ENCODE measurements at places on chromosomes 11 and 22.

- DNase-seq = no peak
Measured at GRCh38 chr11:12865863-12866595, 143.1 kb upstream of the RASSF10 start.

- DNase-seq = no peak
Measured at GRCh38 chr11:45104790-45105084, 41.7 kb upstream of the PRDM11 start.

DNA sequence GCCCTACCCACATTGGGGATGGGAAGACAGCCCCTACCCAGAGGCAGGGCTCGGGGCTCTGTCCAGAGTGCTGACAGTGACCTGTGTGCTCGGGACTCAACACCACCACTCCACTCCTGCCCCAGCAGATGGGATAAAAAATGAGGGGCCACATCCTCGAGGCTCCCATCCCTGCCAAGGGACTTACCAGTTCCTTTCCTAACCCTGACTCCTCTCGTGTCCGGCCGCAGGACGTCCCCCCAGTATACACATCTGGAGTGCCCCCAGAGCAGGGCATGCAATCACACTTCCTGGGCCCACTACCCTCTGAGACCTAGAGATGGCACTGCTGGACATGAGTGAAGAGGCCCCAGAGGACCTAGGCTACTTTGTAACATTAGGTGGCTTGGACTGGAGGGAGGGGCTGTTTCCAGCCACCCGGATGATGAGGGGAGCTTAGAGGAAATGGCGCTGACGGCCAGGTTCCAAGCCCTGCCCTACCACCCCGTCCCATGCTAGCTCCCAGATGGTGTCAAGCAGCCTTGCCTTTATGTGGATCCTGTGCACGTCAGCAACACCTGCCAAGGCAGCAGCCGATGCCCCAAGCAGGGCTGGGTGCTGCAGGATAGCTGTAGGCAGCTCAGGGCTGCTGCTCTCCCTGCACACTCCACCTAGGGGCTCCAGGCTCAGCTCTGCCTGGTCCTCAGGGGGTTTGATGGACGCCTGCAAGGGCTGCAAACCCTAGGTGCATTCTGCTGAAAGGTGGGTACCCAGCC, 86.6 kb downstream of the DGCR2 start:
- no peak for DNase-seq

DNA sequence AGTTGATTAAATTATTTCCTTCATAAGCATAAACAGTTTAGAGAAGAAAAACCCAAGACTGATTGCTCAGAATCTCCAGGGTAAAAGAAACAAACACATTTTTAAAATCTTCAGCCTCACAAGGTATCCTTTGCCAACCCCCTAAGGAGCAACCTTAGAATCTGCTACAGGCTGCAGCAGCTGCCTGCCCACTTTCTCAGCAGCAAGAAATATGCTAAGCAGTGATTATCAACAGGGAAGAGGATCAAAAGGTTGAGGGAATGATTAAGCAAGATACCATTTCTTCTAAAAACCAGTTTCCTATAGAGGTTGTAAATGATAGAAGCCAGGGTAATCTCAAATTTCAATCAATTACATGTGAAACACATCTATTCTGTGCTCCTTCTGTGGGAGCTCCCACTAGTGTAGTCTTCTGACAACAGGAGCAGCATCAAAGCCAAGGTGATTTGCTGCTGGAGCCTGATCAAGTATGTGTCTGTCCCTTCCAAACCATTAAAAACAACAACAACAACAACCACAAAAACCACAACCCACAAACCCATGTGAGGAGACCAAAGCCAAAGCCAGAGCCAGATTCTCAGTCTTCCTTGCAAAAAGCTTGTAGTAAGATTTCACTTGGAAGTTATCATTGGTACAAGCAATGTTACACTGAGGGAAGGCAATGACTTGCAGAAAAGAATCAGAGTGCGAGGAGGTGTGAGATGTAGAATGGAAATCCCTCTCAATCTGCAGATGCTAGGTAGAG, 761.2 kb downstream of the DLG2 start:
- no peak for DNase-seq

DNA sequence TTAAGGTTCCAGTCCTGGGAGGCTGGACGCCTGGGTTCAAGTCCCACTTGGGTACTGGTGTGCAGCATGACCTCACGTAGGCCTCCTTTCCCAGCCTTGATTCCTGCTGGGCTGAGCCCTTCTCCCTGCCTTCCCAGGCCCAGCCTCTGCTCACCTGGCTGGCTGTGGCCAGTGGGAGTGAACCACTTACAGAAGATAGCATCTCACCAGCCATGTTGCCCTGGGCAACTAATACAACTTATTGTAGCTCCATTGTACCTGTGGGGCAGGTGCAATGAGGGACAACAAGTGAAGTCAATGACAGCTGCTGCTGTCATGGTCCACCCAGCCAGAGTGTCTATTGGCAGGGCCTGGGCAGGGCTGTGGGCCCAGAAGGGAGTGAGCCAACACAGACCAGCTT, 48.4 kb upstream of the MPEG1 start:
- no peak for DNase-seq

DNA sequence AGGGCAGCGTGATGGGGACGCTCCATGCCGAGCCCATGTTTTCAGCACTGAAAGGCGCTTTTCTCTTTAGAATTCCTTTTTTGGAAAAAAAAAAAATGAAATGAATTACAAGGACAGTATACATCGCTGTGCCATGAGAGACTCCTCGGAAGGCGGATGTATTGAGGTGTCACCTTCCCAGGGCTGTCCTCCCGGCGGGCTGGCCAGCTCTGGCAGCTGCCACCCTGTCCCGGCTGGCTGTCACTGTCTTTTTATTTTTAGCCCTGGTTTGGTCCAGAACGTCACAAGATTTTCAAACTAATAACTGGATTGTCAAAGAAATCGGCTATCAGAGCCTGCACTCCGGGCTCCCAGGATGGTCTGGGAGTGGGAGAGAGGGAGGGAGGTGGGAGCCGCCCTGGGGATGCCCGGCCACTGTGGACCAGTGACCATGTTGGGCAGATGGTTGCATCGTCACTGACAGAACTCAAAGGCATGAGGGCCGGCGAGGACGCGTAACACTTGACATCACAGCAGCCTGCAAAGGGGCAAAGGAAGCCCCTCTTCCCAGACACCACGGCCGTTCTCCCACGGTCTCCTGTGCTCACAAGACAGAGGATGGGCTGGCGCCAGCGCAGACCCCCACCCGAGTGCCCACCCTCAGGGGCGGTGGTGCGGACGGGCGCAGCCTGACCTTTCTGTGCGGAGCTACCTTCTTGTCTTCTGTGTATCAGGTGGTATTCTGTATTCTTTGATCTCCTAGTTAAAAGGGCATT, 392.9 kb downstream of the TBC1D22A start:
- DNase-seq = no peak

- DNase-seq = no peak
Measured at GRCh38 chr11:120563703-120564572, 52.4 kb downstream of the GRIK4 start.

- DNase-seq = no peak
Measured at GRCh38 chr22:39290724-39291161, 28.7 kb downstream of the RPL3 start.

DNA sequence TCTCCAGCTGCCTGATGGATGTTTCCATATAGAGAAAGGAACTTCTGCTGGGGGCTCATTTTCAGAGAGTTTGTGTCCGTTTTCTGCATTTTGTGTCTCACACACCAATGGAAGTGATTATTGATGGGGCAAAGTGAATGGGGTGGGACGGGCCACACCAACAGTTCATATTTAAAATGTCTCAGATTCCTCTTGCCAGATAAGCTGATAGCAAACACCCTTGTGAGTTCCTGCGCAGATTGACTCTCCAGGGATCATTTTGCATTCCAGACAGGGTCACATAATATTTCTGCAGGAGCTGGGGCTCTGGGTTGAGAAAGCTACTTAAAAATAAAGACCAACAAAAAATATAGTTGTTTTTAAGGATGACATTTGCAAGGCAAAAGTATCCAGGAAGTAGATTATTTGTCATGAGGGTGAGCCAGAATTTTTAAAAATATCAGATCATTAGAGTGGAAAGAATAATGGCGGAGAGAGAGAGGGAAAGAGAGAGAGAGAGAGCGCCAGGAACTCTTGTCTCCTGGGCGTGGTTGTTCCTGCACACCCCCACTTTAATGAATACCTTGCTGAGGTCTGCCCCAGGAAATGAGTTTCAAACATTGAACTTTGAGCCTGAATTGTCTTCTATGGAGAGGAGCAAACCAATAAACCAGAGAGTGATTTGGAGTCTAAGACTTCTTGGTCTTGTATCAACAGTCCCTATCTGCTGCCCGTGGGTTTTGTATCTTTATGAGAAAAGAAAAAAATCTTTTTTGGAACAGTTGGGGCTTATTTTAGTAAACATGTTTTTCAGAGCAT, 33.3 kb downstream of the MICAL2 start:
- DNase-seq = no peak

DNA sequence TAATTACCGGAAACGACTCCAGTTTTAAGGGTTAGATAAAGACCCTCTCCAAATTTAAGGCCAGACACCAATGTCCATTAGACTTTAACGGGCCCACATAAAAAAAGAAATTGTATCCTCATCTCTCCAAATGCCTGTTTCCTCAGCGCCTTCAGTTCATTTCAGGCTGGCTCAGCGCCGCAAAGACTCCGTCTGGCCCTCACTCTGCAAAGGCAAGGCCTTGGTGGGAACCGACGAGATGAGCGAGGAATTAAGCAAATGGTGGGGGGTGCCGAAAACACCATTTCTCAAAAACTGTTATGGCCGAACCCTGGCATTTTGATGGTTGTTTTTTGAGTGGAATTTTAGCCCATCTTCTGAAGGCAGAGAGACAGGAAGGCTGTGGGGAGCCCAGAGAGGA, 15.7 kb downstream of the MN1 start:
- DNase-seq = no peak

DNA sequence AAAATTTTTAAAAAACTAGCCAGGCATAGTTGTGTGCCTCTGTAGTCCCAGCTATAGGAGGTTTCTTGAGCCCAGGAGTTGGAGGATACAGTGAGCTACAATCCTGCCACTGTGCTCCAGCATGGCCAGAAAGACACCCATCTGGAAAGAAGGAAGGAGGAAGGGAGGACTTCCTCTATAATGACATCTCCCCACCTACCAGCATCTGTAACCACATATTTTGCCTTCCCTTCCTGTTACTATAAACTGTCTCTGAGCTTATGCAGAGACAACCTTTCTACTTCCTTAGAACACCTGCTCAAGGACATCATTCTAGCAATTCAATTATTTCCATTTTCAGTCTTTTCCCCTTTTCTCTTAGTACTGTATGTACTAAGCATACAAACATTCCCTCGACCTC, 2.2 kb upstream of the NUP160 start:
- DNase-seq = no peak

DNA sequence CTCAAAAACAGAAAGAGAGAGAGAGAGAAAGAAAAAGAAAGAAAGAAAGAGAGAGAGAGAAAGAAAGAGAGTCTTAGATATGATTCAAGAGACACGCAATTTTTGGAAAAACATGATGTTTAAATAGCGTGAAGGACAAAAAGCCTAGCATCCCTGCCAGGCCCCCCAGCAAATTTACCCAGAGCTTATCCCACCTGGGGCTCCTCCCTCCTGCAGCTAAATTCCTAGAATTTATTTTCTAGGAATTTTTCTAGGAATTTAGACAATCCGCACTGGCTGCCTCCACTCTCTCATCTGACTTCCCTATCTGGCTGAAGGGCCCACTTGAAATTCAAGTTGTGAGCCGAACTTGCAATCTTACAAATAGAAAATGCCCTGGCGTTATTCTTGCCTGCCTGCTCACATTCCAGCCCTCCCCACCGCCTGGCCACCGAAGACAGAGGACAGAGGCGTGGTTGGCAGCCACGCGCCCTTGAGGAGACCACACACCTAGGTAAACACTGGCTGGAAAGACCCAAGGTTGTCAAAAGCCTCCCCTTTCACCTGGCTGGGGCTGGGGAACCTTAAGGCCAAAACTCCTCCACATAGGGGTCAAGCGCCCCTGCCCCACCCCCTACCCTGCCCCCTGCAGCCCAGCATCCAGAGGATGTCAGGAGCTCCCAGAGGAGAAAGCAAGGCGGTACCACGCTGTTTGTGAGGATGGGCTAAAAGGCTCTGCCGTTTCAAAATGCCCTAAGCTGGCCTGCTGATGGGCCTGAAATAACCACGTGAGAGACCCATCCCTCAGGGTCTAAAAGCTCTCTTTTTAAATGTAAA, 42.2 kb downstream of the AHNAK start:
- no peak for DNase-seq

DNA sequence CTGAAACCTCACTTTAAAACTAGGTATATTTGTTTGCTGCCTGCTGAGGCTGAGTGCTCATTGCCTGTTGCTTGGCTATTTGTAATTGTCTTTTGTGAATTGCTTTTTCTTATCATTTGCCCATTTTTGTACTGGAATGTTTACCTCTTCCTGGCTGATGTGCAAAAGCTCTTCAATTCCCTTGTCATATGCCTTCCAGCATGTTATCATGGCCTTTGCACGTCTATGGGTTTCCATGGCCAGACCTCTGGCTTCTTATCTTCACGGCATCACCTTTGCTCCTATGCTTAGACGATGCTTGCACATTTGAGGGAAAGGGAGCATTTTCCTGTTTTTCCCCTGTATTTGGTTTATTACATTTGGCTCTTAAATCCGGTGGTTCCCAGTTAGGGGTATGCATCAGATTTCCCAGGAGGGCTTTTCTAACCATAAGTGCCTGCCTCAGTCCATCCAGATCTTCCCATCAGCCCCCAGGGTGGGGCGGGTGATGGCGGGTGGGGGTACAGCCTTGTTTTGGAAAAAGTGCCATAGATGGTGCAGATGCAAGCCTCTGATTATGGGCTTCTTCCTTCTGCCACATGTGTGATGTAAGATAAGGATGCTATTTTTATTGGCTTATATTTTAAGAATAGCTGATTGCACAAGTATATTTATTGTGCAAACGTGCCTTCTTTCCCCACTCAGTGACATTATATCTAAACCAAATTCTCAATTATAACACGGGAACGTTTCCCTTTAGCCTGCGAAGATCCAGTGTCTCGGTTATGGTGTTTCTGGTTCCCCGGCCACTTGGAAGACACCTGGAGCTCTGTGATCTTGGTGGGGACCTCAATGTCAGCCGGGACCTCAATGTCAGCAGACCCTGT, 70.6 kb upstream of the SEPTIN5 start:
- no peak for DNase-seq

DNA sequence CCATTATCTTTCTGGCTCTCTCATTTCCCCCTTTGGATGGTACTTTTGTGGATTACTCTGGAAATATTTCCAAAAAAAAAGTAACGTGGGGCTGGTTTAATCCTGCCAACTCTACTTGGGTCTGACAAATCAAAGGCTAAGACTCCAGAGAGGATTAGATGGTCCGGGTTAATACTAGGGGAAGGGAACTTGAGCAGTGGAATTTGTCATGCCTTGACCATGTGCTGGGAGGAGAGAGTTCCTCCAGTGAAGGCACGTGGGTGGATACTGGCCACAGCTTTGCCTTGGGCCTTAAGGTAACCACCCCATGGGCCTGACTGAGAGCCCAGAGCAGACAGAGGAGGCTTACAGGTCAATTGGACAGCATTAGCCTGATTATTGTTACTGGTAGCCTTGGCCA, 120.3 kb downstream of the NAV2 start:
- DNase-seq = no peak

DNA sequence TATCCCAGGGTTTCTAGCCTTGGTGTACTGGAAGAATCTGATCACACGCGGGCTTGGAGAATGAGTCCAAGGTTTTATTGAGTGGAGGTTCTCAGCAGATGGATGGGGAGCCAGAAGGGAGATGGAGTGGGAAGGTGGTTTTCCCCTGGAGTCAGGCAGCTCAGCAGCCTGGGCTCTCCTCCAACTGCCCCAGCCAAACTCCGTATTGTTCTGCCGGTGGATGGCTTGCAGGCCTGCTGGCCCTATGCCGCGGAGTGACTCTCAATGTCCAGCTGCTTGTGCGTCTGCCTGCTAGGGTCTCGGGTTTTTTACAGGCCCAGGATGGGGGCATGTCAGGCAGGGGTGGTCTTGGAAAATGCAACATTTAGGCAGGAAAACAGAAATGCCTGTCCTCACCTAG, 162.4 kb upstream of the LMO1 start:
- no peak for DNase-seq

Data from stimulated activated CD4-positive, alpha-beta T cell treated with anti-CD3 and anti-CD28 coated beads, Interleukin-15, amount 100 ng/mL, for 1 hour (primary cell).